T47D (cell line): ENCODE measurements at places on chromosomes 7 and 10.

GRCh38 chr7:45651540-45651939 lies 77.4 kb downstream of the ADCY1 start:
- no peak for DNase-seq

- no peak for DNase-seq
These were observed 53.1 kb downstream of the APBB1IP start for GRCh38 chr10:26491276-26491675.

- DNase-seq = no peak
These were observed 176.2 kb downstream of the GALNT17 start for GRCh38 chr7:71308096-71308495.

GRCh38 chr7:92206672-92207071 lies 27.7 kb upstream of the LRRD1 start:
- DNase-seq = no peak

DNA sequence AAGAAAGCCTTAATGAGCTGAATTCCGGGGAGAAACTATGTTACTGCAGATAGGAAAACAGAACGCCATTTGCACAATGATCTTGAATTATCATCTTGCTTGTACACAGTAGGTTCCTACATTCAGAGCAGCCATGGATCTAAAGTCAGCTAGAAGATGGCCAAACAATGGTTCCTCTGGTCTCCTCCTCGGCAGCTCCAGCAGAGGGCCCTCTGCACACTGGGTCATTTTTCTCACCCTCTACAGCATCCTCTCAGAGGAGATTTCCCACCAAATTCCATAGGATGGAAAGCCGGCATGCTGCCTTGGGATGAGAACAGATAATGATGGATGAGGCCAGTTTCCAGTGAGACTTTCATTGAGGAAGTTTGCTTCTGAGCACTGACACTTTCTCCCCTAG lies 308.5 kb upstream of the NFE2L3 start:
- DNase-seq = no peak

- peak; percentile 79 for DNase-seq
These were observed 44.5 kb downstream of the ICA1 start for GRCh38 chr7:8217200-8218068.

- DNase-seq = no peak
These were observed 56.9 kb downstream of the MYL10 start for GRCh38 chr7:101572156-101572555.

- no peak for DNase-seq
These were observed 200.6 kb downstream of the PTEN start for GRCh38 chr10:88063861-88064557.

DNA sequence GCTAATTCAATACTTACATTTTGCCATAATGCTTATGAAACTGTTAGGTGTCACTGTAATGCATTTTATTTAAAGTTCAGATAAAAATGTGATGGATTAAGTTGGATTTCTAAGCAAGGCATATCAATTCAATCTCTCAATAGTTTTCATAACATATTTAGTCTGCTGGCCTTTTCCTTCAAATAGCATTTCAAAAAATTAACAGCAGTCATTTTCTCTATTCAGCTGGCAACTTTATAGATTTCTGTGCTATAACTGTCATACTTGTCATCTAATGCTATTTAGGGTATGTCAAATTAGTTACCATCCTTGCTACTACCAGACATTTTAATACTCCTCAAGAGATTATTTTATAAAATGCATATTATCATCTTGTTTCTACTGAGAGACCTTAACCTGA lies 4.3 kb downstream of the GAD2 start:
- no peak for DNase-seq

DNA sequence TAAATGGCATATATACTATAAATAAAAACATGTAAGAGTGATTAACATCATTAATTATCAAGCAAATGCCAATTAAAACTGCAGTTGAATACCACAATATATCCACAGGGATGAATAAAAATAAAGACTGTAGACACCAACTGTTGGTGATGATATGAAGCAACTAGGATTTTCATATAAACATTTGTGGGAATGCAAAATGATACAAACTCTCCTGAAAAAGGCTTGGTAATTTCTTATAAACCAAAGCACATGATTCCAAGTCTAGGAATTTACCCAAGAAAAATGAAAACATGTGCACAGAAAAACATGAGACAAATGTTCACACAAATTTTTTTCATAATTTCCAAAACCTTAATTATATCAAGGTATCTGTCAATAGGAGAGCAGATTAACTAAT lies 448.1 kb downstream of the ETV1 start:
- no peak for DNase-seq

- DNase-seq = no peak
These were observed 1346.3 kb downstream of the REEP3 start for GRCh38 chr10:64867501-64867962.

- DNase-seq = no peak
These were observed 16.6 kb upstream of the NRBF2 start for GRCh38 chr10:63116452-63117072.

GRCh38 chr7:153044981-153045380 lies 285.4 kb downstream of the ACTR3B start:
- no peak for DNase-seq

GRCh38 chr10:35579726-35580422 lies 25.3 kb upstream of the GJD4 start:
- DNase-seq = no peak

DNA sequence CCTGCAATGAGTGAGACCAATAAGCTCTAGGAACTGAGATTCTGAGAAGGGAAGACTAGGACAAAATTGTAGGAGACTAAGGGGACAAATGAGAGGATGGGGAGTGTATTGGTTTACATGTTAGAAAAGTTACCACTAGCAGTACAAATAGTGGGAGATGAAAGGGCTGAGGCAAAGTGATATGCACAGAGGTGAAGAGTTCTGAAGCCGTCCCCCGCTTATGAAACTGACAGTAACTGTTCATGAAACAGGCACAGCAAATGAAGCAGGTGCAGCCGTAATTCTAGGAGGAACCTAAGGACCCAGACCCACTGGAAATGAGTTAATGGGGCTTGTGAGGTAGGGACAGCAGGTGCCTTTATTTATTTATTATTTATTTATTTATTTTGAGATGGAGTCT lies 211.3 kb downstream of the PRKG1 start:
- DNase-seq = no peak

DNA sequence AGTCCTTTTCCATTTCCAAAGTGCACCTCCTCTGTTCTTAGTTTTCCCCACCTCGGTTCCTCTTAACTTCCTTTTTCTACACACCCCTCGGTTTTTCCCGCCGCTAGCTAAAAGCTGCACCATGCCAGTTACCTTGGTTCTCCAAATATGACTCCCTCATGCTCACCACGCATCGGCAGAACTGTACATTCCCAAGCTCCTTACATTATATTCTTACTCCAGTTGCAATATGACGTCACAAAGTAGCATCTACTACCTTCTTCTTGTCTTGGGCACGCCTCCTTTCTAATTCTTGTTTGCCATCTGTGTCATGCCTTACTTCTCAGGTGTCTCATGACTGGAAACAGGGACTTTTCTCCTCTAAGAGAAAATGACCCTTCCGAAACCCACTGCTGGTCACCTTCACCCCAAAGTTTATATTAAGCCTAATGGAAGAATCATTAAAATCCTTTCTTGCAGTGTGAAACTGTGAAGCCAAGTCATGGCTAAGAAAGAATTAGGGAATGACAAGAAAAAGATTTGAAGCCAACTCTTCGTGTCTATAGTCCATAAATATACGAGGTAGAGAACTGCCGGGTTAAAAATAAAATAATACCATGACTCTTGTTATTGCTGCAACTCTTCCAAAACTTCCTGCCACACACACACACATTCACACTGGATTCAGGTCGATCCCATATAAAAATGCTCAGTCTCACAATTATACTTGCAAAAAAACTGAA lies 1.7 kb downstream of the ESYT2 start:
- no peak for DNase-seq

DNA sequence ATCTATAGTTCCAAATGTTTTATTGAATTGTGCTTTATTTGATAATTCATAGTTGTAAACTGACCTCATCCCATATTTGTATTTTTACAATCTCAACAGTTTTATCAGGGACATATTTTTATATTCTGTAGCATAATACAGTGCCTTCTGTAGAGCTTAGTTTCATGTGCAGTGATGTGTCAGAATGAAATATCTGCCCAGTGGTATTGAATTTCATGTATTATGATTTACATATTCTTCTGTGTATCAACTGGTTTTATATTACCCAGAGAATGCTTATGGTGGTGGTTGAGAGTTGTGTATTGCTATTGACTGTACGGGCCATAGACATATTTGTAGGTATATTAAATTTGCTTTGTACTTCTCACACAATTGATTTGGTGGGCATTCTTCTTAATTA lies 89.9 kb downstream of the KAT6B start:
- DNase-seq = no peak

GRCh38 chr10:110901954-110902819 lies 16.8 kb downstream of the BBIP1 start:
- DNase-seq = no peak
